ENCODE measurements at places on chromosomes 4 and X.

DNA sequence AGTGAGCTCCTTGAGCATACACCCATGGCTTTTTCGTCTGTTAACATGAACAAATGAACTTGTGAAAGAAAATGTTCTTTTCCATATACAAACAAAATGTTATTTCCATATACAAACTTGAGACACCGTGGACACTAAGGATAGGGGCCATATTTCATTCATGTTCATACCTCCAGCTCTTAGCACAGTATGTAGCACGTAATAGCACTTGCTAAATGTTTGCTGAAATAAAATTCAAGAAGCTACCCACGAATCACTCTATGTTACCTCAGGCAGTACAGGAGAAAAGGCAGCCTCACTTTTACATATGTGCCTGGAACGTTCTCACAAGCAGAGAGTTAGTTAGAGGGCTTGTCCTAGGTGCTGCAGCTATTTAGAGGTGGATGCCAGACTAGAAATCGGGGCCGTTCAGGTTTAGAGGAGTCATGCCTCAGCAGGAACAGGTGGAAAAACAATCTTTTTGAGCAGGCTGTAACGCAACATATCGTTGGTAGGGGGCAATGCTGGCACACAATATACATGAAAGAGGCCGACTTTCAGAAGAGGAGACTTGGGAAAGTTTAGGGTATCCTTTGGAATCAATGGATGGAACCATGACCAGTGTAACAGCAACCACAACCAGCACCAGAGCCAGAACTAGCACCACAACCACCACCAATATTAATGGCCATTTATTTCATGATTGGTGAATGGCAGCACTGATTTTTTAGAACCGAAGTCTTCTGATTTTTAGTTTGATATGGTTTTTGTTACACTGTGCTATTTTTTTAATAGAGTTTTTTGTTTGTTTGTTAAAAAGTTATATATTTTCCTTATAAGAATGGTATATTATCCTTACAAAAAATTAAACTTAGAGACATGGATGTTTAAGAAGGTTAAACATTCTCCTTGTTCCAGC lies 14.8 kb upstream of the PAQR3 start:
- DNase-seq, result peak; percentile 45

- DNase-seq, result no peak
Observed at GRCh38 chrX:123756320-123756719, 23.5 kb upstream of the THOC2 start.

GRCh38 chrX:53997724-53998123 lies 46.5 kb downstream of the PHF8 start:
- no peak for DNase-seq

DNA sequence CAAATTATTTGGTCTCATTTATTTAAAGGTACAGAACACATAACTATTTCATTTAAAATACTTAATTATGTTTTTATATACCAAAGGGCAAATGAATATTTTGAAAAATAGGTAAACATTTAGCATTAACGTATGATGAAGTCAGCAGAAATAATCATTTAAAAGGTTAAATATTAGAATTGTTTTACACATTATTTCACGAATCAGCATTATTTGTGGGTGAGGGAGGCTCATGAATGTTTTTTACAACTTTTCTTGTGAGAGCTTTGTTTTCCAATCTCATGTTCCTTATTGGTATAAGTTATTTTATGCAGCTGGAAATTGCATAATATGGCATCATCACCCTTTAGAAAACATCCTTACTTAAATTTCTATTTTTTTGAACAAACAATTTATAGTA lies 73.9 kb upstream of the FSTL5 start:
- DNase-seq, result no peak

GRCh38 chr4:83905952-83906351 lies 370.0 kb downstream of the GPAT3 start:
- peak; percentile 39 for DNase-seq

- no peak for DNase-seq
Observed at GRCh38 chr4:141647966-141648365, 11.6 kb downstream of the IL15 start.

GRCh38 chr4:88018466-88018865 lies 11.0 kb downstream of the PKD2 start:
- DNase-seq, result no peak

GRCh38 chr4:67608027-67608426 lies 49.5 kb downstream of the STAP1 start:
- no peak for DNase-seq

DNA sequence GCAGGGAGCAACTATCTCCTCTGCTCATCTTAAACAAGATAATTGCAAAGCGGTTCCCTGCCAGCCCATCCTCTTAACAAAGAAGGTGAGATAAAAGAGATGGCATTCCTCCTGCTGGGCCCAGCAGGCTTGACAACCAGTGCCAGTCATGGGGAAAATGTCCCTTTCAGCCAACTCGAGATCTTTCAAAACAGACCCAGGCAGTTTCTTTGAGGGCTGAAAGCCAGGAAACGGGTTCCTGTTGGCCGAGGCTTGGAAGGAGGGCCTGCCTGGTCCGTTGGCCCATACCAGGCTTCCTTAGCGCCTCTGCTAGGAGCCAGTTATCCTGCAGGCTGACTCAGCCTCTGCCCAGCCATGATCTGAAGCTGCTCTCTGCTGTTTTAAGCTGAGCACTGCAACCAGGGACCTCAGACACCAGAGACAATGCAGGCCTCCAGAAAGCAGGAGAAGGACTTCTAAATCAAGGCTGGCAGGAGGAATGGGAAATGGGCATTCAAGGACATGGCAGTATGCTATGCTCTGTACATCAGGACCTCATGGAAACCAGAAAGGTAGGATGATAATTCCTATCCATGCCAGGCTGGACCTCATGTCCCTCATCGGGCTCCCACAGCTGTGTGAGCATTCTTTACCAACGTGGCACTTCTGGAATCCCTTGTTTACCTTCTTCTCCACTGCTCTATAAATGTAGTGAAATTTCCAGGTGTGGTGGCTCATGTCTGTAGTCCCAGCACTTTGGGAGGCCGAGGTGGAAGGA lies 42.4 kb upstream of the SLC2A9 start:
- DNase-seq, result peak; percentile 54

DNA sequence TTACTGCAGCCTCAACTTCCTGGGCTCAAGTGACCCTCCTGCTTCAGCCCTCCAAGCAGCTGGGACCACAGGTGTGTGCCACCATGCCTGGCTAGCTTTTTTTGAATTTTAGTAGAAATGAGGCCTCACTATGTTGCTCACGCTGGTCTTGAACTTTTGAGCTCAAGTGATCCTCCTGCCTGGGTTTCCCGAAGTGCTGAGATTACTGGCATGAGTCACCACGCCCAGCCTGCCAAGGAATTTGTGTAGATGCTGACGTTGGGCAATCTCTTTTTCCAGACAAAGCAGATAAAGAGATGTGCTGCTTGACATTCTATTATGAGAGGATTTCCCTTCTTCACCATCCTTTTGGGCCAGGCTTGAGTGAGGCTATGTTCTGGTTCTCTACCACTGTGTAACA lies 254.5 kb upstream of the RPS6KA3 start:
- DNase-seq, result no peak

GRCh38 chrX:134365904-134366303 lies 94.1 kb upstream of the HPRT1 start:
- DNase-seq, result no peak

- no peak for DNase-seq
Observed at GRCh38 chr4:78347527-78347926, 204.0 kb upstream of the ANXA3 start.

DNA sequence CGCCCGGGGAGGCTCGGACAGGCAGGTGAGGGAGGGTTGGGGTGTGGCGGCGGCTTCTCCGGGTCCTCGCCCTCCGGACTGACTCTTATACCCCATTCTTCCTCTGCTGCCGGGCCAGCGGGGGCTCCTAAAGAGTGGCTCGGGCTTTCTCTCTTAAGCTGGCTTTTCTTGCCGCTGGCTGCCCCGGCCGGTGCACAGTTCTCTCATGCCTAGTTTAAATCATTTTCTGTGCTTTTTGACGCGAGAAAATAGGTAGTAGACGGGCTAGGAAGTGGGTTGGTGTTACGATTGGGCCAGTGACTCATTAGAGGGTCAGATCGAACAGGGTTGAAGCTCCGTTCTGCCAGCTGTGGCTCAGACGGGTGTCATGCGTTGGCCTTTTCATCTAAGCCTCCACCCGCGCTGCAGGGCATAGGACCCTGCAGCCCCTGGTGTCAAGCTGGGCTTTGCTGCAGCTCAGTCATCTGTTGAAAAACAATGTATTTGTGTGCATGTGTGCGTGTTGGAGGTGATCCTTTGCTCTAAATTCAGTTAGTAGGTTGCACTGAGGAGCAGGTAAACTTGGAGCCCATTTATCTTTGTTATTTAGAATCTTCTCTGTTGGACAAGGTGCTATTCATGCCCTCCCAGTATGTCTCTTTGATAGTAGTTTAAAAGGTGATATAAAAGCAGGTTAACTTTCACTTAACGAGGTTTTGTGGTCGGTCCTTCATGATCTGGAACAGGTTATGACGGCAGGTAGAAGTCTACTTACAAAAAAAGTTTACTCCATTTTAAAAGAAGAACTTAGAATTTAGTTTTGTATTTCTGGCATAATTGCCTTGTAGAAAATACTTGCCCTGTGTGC lies 802 bp downstream of the BMP2K start:
- peak; percentile 15 for DNase-seq

GRCh38 chr4:186297013-186297645 lies 31.1 kb downstream of the F11 start:
- DNase-seq, result peak; percentile 31

GRCh38 chr4:13084210-13084609 lies 399.9 kb downstream of the RAB28 start:
- no peak for DNase-seq

GRCh38 chr4:165410214-165410613 lies 31.4 kb downstream of the CPE start:
- no peak for DNase-seq

- DNase-seq, result no peak
Observed at GRCh38 chr4:33171873-33172525, 2451.8 kb downstream of the PCDH7 start.

DNA sequence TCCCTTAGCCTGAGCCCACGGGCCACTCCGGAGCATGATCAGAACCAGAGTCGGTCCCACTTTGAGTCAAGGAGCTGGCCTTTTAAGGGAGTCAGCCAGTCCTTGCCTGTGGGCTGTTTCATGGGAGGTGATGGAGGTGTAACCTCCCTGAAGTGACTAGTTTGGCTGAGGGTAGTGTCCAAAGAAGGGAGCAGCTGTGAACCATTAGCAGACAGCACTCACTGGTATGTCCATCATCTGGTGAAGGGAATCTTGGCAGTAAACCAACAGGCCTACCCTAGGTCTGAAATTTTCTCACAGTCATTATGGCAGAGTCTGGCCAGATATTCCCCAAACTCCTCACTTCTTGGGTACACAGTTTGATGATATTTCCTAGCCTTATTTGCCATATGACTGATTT lies 12.3 kb upstream of the REPS2 start:
- DNase-seq, result no peak

- DNase-seq, result no peak
Observed at GRCh38 chr4:108831886-108832285, 69.0 kb upstream of the ETNPPL start.

Data from endothelial cell (in vitro differentiated cells).